ENCODE measurements at places on chromosomes 6 and 20.

- no peak for DNase-seq
These were observed 45.6 kb upstream of the FOXA2 start for GRCh38 chr20:22629927-22630326.

GRCh38 chr6:43878823-43879495, 108.9 kb downstream of the VEGFA start:
- DNase-seq = no peak

GRCh38 chr6:63819831-63820230, 184.2 kb downstream of the PHF3 start:
- DNase-seq = no peak

- DNase-seq = peak; percentile 22
These were observed 1.6 kb upstream of the SOBP start for GRCh38 chr6:107488174-107488874.

DNA sequence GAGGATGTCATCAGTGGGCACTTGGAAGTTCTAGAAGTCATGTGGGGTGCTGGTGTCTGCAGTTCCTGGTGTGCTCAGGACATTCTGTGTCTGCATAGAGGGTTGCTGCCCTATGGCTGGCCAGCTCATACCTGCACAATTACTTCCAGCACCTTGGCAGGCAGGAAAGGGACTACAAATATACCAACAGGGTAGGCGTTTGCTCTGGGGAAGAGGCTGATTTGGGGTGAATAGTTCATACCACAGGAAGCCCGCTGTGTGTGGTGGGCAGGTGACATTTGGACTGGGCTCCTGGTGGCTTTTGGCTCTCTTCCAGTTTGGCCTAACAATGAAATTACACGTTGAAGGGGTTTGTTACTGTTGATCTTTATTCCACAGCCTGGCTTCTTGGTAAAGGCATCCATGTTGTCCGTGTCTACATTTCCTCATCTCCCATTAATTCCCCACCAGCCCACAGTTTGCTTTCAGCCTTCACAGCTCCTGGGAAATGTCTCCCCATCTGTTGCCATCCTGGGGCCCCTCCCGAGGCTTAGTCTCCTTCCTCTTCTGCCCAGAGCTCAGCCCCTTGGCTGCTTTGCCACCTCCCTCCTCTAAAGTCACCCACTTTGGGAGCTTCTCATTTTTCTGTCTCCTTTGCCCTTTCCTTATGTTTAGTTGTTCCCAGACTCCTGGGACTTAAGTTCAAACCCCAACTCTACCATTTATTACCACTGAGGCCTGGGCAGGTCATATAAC, 88.1 kb downstream of the RSPH3 start:
- DNase-seq = no peak

DNA sequence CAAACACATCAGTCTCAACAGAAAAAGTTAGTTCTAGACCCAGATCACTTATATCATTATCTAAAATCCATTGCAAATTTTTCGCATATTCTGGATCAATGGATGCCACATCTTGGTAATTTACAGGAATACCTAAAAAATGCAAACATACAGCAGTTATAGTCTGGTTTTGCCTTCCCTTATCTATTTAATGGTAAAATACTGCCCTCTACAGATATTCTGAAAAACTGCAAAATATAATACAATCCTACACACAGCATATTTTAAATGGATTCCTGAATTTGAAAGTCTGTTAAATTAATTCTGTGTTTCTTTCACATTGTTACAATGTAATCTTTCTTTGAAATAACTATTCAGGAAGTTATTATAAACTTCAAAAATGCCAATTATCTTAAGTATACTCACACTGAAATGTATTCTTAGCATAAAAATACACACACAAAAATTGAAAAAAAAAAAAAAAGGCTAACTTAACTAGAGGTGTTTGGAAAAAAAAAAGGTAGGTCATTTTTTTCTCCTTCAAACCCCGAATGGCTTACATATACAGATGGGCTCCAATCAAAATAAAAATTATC, 88.4 kb downstream of the HACE1 start:
- DNase-seq = peak; percentile 35

DNA sequence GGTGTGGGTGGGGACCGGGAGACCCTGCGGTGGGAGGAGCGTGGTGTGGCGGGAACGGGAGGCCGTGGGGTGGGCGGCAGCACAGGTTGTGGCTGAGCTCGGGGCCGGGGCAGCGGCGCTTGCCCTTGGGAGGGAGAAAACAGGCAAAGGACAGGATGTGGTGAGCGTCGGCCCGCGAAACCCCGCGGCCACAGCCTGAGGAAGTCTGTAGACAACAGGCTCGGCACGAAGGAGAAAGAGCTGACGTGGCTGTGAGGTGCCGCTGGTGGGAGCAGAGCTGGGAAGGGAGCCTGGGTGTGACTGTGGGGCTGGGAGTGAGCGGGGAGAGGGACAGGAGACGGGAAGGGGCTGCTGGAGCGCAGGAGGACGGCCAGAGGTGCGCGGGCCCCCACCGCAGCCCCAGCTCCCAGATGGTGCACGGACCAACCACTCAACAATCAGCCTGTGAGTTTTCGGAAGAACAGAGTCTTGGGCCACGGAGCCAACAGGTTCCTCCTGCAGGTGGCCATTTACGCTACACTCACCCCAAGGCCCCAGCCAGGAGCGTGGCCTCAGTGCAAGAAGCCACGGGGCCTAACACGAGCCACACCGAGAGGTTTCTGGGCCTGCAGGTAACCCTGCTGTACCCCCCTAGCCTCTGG, 202.8 kb downstream of the DLL1 start:
- no peak for DNase-seq

DNA sequence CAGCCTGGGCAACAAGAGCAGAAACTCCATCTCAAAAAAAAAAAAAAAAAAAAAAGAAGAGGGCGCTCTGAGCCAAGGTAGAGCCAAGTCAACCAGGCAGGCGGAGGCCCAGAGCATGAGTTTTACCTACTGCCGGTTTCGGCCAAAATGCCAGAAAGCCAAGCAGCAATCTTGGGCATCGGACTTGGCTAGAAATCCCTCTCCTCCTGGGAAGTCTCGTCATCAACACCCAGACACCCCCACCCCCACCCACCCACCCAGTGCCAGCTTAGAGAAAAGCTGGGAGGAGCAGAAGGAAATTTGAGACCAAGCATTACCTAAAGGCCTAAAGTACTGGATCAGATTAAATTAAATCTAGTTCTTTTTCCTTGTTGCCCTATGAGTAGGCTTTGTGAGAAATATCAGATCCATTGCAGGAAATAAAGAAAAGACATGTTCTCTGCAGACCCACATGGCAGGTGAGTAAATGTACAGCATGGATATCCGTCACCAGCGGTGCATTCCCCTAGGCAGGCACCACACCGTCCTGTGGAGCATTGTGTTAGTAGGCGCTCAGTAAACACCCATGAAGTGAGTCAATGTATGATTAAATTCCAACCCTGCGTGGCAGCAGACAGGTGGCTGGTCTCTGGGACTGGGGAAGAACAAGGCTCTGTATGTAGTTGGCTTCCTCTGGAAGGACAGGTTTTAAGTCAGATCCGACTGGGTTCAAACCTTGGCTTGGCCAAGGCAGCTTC, 21.0 kb downstream of the RIPOR3 start:
- DNase-seq = no peak

GRCh38 chr6:40285535-40285934, 301.6 kb downstream of the LRFN2 start:
- no peak for DNase-seq

DNA sequence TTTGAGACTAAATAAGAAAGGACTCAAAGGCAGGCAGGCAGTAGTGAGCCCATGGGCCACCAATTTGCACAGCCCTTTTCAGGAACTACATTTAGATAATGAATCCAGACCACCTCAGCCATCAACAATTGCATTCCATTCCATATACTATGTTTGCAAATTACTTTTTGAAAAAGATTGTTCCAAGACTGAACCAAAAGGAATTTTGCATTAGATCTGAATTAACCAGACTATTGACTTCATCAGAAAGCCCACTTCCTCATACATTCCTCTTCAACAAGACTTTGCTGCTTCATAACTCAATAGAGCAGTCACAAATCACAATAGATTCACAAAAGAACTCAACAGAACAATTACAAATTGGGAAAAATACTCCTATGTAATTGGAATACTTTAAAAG, 229.1 kb downstream of the SIM1 start:
- no peak for DNase-seq

DNA sequence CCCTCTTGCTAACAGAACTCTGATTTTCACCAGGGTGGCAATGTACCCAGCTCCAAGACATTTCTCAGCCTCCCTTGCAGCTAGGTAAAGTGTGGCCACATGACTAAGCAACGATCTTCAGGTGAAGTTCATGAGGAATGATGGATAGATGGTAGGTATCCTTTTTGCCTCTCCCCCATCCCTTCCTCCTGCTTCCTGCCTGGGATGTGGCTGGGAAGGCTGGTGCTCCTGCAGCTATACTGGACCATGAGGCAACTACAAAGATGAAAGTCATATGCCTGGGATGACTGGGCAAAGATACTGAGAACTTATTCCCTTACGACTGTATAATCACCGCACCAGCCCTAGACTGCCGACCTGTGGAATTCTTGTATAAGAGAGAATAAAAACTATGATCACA, 13.4 kb downstream of the ZNF335 start:
- DNase-seq = no peak

DNA sequence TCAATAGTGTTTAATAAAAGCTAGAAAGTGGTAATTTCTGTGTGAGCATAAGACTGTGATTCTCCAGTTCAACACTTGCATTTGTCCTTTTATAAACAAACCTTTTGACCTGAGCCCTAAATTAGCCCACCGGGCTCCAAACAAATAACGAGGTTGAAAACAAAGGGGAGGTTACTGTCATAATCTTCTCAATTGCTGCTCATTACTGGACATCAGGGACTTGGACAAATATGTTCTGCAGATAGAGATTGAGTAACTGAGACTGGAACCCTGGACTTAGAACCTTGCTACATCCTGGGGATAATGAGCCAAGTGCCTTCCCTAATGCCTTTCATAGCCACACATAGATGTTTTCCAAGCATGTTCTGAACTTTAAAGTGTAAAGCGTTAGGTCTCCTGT, 84.2 kb upstream of the PCSK2 start:
- DNase-seq = no peak

- DNase-seq = peak; percentile 65
These were observed 68.9 kb upstream of the TULP1 start for GRCh38 chr6:35581633-35582032.

DNA sequence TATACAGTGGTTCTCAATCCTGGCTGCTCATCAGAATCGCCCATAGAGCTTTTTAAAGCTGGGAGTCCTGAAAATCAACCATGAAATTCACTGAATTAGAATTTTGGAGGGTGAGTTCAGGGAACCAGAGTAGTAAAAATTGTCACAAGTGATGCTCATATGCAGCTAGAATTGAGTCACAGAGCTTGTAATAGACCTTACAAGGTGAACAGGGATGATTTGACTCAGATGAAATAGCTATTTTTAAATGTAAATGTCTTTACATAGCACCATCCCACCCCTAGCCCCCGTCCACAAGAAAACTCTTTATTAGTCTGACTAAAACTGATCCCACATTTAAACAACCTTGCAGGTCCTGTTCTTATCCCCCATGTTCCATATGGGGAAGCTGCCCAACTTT, 531.7 kb downstream of the LMBRD1 start:
- DNase-seq = no peak

- no peak for DNase-seq
These were observed 176.1 kb upstream of the SUPT3H start for GRCh38 chr6:45553730-45554344.

DNA sequence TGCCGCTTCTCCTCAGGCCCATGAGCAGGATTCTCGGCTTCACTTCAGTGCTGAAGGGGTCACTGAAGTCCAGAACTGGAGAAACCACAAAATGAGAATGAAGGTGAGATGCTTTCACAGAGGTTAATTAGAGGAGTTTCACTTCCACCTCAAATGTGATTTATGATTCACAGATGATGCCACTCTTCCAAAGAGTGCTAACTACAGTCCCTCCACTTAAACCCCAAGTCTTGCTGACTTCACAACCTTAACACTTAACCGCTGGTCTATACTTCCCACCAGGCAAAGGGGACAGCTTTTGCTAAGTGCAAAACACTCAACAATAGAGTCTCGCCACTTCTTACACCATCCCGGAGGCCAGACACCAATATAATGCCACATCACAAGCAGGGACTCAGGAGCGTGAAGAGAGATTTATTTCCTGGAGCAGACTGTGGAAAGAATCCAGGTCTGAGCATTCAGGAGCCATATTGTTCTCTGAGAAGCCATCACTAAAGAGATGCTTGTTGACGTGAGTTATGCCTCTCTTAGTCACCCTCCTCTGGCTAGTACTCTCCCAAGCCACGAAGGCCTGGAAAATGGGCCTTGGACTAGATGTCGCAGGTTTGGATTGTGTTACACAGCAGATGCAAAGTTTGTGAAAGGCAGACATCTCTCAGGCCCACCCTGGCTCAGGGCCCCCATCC, 24.4 kb downstream of the RRAGD start:
- DNase-seq = no peak

DNA sequence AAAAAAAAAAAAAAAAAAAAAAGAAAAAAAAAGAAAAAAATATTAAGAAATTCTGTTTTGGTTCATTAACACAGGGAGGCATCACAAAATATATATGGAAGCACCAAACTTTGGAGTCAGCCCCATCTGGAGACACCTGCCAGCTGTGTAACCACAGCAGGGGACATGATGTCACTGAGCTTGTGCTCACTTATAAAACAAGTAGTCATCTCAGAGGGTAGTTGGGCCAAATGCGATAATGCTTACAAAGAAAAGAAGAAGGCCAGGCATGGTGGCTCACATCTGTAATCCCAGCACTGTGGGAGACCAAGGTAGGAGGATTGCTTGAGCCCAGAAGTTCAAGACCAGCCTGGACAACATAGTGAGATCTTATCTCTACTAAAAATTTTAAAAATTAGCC, 1.1 kb upstream of the BNIP5 start:
- DNase-seq = no peak

DNA sequence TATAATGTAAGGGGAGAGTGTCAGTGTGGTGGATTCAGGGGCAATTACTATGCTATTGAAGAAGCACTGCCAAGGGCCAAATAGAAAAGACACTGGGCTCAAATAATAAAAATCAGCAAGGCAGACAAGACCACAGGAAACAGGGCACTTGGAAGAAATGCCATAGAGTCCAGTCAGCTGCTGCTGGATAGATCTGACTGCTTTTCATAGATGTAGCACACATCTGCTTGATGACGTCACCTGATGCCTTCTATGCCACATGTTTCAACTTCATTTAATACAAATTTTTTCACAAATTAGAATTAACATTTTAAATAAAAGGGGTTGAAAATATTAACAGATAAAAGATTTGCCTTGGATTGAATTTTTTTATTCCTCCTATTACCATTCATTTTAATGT, 23.9 kb upstream of the AHI1 start:
- DNase-seq = no peak

- DNase-seq = peak; percentile 7
These were observed 110.9 kb upstream of the SSTR4 start for GRCh38 chr20:22924046-22924737.

DNA sequence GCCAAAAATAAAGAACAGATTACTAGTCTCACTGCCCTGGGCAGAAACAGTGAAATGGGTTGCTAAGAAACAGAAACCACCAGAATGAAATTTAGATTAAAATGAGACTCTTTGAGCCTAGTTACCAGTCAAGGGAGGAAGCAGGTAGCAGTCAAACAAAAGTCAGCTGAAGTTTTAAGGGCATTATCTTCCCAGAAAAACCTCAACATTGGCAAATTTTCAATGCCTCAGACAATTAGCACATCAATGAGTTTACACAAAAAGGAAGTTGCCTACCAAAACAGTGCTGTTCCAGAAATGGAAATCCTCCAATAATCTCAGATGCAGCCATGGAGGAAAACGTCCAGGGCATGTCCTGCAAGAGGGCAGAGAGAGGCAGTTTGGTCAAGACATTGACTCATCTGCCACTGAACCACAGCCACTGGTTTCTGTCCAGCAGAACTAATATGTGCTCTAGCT, 399.7 kb upstream of the ADGRB3 start:
- DNase-seq = no peak

All from cardiac muscle cell (in vitro differentiated cells and primary cell).